ENCODE measurements at places on chromosomes 3 and 15. TPM values are rescaled to one million over a fixed set of nuclear protein-coding genes. Genes with fewer than 3 reads are reported as not detected.

KNG1 gene
- total RNA-seq, result 0.17 TPM

PYDC2 gene
- not detected for total RNA-seq

- no peaks in the 10 kb centered on the region for H3K4me1 ChIP-seq
- H3K36me3 ChIP-seq, result no peaks in the 10 kb centered on the region
- no peak for DNase-seq
- H3K27me3 ChIP-seq, result no peaks in the 10 kb centered on the region
- no peak overlapping the region for H3K27ac ChIP-seq
- no peak overlapping the region for H3K4me3 ChIP-seq
Observed at GRCh38 chr15:91140601-91141000, 40.5 kb downstream of the SV2B start.

- peaks cover 12% of the 10 kb centered on the region for H3K4me1 ChIP-seq
- H3K27me3 ChIP-seq, result no peaks in the 10 kb centered on the region
- peak overlapping the region; percentile 37 for H3K4me3 ChIP-seq
- no peak for DNase-seq
Observed at GRCh38 chr3:157542711-157543500, 39.7 kb upstream of the VEPH1 start.

Measured in spinal cord (tissue), 10 donors.